ENCODE measurements at places on chromosomes 2 and 18.

GRCh38 chr18:48419277-48420022, 10.3 kb upstream of the ZBTB7C start:
- DNase-seq = no peak

DNA sequence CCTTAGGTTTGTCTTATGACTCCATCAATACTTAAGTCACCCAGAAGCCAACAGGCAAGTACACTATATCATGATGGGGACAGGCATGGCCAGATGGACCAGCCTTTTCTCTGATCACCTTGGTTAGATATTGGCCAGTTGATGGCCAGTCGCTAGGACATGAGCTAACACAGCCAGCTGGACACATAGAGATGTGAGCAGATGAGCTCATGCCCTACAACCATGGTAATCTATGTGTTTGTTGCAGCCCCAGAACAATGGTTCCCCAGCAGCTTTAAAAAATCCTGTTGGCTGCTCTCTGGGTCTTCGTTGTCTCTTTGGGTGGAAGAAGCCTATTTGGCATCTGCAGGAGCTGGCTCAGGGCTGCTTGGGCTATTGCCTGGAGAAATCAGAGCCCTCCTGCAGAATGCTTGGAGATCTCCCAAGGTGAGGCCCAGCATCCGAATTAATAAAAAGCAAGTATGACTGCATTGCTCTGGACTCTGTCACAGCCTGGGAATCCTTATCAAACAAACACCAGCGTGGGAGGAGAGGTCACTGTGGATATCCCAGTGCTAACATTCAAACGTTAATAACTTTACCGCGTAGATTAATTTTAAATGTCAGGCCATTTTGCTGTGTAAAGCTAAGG, 62.3 kb upstream of the KLHL29 start:
- DNase-seq = no peak

GRCh38 chr2:219308142-219309101, 779 bp downstream of the PTPRN start:
- no peak for DNase-seq

- DNase-seq = no peak
Measured at GRCh38 chr18:24567199-24567598, 106.8 kb downstream of the HRH4 start.

- no peak for DNase-seq
Measured at GRCh38 chr2:134396493-134396892, 142.6 kb downstream of the MGAT5 start.

DNA sequence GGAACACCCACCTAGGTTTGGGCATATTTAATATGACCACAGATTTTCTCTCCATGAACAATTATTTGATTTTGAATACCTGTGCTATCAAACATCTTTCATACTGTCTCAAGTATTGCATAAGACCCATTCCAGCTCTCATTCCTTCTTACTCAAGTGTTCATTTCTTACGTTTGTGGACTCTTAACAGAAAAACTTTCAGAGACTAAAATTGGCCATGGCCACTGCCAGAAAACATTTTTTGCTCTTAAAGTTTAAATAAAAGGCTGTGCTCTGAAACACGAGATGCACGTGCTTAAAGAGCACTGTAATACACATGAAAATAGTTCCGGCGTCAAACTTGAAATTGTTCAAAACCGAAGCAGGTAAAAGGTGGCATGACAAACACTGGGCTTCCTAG, 89.3 kb downstream of the LIMS1 start:
- no peak for DNase-seq

GRCh38 chr2:8524388-8524787, 157.5 kb upstream of the ID2 start:
- DNase-seq = no peak

DNA sequence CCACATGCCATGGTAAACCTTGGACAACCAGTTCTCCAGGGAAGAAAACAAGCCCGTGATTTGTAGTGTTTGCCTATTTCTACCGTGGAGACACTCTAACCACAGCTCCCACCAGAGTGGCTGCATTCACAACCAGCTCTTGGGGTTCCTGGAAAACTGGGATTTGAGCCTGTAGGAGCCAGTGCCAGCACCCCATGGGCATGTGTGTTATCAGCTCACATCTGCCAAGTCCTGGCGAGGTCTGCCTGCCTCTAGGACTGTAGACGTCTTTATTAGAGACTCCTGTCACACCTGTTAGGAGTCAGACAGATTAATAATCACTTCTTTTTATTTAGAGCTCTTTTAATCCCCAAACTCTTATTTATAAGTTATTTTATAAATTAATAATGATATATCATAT, 41.0 kb downstream of the INPP5D start:
- no peak for DNase-seq

DNA sequence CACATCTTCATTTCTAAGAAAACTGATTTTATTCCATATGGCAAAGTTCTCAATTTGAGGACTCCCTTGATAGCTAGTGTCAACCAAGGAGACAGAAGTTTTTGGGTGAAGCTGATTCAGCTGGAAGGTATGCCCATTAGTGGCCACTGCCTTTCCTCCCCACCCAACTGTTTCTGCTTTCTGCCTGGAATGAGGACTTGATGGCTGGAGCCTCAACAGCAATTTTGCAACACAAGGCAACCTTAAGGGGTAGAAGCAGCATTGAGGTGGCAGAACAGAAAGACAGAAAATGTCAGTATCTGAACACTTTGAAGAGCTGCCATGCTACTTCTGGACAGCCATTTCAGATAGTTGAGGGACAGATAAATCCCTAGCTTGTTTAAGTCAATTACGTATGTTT, 47.0 kb downstream of the INHBB start:
- no peak for DNase-seq

DNA sequence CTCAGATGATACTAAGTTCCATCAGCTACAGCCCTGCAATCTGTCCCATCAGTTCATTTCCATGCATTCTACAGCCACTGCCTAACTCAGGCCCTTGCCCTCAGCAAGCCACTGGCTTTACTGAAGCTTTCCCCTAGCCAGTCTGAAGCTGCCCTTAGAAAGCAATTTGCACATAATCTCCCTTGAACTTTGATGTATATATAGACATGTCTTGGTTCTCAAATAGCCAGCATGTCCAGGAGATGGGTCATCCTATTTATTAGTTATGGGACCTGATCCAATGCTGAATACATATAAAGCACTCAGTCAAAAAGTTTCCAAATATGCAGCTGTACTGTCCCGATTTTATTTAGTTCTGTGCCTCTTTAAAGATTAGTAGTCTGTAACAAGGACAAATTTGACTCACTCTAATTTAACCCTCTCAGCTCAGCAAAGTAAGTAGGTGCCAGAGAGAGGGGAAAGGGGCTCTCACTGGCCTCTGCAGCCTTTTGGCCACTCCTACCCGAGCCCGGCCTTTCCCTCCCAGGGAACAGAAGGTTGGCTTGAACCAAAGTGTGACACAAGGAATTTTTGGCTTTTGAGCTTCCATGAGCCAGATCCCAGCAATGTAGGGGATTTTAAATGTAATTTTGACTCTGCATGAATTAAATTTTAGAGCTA, 70.7 kb downstream of the CCDC93 start:
- no peak for DNase-seq

DNA sequence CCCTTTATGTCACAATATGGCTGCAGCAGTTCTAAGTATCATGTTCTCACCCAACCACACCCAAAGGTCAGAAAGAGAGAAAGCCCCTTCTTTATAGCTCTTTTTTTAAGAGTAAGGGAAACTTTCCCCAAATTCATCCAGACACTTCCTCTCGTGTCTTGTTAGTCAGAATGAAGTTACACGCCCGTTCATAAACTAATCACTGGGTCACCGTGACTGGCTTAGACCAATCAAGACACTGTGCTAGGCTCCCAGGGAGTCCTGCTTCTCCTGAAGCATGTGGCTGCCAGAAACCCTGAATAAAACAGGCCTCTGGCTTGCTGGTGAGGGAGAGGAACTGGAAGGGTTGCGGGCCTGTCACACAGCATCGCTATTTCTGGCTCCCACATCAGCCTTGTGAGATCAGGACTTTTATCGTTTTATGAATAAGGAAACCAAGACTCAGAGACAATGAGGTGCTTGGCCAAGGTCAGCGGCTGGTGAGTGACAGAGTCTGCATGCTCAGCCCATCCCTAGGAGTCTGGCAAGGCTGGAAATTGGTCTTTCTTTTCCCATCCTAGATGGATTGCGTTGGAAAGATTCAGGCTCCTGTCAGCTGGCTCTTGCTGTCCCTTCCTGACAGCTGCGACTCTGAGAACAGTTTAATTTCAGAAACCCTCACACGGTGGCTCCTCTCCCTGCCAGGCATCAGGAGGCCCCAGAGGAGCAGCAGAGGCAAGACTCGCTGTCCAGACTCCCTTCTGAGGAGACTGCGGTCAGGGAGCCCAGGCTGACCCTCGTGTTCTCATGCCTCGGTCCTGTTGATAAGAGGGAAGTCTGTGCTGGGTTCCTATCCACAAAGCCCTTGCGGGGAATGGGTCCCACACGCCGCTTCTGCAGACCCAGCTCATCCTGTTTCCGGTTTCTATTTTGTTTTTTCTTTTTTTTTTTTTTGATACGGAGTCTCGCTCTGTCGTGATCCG, 104.5 kb upstream of the TAF1B start:
- DNase-seq = no peak

DNA sequence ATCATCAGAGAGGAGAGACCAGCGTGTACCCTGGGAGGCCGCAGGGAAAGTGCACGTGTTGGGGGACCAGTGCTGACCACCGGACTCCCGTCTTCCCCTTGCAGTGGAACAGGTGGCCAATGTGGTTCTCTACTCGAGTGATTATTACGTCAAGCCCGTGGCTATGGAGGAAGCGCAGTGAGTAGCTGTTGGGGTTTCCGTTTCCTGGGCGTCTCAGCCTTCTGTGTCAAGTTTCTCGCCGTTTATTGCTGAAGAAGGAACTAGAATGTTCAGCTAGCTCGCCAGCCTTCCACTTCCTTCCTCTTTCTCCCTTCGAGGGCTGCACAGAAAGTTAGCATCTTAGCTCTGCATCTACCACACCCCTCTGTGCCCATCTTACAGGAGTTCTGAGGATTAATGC, 22.8 kb upstream of the DGKD start:
- peak; percentile 31 for DNase-seq

All from hippocampal formation (tissue), 2 donors.